ENCODE measurements at places on chromosomes 2 and 18.

- no peak for DNase-seq
These were observed 51.5 kb downstream of the CDC42EP3 start for GRCh38 chr2:37619959-37620300.

- DNase-seq, result no peak
These were observed 73.3 kb downstream of the TFCP2L1 start for GRCh38 chr2:121211689-121212151.

- DNase-seq, result no peak
These were observed 38.0 kb downstream of the CYP1B1 start for GRCh38 chr2:38037757-38038621.

GRCh38 chr2:74745766-74746165 is 88.2 kb upstream of the HK2 start:
- DNase-seq, result no peak

DNA sequence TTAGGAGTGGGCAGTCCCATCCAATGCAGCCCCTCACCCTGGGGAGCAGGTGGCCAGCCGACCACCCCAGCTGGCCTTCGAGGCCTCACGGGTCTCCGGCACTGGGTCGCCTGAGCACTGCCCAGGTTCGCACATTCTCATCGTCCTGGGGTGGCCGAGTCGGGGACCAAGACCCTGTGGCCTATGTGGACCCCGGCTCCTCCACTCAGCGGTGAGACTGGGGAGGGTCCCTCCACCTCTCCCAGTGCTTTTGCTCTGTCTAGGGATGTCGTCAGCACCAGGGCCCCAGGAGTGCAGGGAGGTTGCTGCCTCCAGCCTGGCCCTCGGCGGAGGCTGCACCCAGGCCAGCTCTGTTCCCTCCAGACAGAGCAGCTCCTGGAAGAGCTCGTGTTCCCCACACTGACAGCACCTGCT is 89.6 kb downstream of the TPO start:
- DNase-seq, result no peak

- no peak for DNase-seq
These were observed 173.8 kb upstream of the SALL3 start for GRCh38 chr18:78805840-78806239.

DNA sequence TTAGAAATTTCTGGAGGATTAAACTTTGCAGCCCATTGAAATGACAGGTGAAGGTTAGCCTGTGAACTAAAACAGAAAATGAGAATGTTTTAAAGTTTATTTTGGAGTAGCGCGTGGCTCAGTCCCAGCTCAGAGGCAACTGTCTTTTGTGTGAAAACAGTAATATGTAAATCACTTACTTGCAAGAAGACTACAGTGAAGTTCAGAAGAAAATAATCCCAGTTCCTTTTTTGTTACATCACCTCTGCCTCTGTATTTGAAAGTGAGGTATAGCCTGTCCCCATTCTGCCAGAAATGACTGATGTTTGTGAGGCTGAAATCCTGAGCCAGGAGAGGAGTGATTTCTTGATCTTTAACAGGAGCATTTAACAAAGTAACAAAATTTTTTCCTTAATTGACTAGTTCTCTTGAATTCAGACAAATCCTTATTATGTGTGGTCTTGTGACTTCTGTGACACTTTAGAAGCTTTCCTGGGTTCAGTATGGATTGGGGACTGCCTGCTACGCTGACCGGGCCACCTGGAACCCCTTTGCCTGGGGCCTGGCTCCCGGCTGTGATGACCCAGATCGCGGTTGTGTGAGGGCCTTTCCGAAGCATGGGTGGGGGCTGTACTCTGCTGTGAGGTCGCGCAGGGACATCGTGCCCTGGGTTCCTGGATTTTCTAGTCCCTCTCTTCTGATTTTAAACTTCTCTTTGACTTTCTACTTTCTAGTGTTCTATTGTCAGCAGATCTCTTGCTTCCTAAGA is 24.3 kb downstream of the TRAPPC12 start:
- DNase-seq, result no peak

DNA sequence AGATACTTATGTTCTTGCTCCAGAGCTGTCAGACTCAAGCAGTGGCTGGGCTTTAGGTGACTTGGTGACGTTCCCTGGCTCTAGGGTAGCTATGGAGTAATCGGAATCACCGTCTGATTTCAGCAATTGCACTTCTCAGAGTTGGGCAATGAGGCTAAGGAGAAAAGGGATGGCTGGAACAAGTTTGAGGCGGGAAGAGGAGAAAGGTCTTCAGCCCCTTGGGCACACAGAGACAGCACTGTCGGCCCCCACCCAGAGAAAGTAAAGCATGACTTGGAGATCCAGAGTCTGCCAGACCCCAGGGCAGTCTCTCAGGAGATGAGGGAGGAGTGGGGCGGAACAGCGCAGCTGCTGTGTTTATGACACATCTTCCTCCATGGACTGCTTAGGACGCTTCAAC is 114.5 kb downstream of the KLHL29 start:
- no peak for DNase-seq

DNA sequence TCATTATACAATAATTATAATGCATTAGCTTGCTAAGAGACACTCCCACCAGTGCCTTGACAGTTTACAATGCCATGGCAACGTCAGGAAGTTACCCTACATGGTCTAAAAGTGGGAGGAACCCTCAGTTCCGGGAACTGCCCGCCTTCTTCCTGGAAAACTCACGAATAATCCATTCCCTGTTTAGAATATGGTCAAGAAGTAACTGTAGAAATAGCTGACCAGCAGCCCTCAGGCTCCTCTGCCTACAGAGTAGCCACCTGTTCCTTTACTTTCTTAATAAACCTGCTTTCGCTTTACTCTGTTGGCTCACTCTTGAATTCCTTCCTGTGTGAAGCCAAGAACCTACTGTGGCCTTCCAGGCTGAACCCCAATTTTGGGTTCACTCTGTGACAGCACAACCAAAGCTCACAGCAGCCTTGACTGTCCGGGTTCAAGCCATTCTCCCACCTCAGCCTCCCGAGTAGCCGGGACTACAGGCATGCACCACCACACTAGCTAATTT is 20.0 kb upstream of the PTPN2 start:
- DNase-seq, result no peak

DNA sequence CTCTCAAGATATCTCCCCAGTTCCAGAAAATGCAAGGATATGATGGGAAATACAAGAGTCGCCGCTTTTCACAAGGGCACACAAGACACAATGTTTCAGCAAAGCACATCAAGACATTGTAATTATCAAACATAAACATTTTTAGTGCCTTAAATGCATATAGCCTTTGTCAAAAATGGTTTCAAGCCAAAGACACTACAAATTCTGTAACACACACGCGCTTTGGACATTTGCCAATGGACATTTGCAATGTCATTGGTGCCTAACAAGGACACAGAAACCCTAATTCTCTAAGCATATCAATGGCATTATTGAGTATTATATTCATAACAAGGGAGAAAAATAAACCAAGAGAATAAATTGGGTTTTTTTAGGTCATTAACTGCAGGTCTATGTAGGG is 16.1 kb downstream of the ADD2 start:
- no peak for DNase-seq

DNA sequence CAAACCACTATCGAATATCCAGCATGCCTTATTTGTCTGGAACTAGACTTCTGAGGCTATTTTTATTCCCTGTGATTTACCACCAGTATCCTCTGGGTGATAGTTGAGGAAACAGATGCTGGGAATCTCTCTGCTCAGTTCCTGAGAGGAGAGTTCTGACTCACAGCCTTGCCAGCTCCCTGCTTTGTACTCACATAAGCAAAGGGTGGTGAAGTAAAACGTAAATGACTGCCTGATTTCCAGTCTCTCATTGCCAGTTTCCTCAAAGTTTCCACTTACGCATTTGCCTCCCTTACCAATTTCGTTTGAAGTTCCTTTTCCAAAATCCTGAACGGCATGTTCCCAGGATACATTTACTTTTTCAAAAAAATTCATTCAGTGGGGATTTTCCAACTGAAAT is 69.2 kb upstream of the HNRNPA3 start:
- DNase-seq, result peak; percentile 61

DNA sequence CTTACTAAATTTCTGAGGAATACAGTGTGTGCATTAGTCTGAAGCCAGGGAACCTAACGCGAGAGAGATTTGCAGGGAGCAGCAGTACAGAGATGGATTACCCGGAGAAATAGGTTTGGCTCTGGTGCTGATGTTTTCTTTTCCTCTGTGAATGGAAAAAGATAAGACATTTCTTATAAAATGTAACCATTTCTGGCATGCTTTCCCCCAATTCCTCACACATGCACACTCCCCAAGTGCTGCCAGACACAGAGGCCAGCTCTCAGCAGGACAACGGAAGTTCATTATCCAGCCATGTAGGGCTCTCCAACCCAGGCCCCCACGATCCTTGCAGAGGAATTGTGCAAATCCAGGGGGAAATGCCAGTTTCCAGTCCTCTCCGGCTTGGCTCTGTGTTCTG is 224.5 kb upstream of the MGAT5 start:
- no peak for DNase-seq

GRCh38 chr18:7023581-7023980 is 94.0 kb downstream of the LAMA1 start:
- no peak for DNase-seq

DNA sequence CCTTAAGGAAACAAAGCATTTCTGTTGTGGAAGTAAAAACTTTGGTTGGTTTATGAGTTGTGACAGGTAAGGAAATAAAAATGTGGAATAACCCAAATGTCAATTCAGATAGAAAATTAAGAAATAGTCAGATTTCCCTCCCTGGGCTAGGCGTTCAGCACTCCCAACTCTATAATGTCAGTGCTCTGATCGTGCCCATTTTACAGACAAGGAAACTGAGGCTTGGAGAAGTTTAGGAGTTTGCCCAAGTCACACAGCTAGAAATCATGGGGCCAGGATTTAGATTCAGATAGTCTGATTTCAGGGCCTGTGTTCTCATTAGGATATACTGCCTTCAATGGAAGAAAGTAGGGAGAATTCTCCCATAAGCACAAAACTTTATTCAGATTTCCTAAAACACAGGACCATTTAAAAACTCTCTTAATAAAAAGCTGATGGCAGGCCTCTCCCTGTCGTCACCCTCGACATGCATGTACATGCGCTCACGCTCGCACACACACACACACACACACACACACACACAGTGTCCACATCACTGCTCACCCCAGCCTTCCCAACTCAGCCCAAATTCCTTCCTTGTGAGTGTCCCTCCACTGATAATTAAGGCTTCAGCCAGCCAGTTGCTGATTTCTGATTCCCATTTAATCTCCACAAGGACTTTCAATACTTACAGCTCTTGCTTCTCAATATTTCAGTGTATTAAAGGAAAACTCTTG is 49.1 kb upstream of the SLC14A2 start:
- no peak for DNase-seq

- DNase-seq, result no peak
These were observed 227.9 kb upstream of the SIX2 start for GRCh38 chr2:45237128-45237527.

DNA sequence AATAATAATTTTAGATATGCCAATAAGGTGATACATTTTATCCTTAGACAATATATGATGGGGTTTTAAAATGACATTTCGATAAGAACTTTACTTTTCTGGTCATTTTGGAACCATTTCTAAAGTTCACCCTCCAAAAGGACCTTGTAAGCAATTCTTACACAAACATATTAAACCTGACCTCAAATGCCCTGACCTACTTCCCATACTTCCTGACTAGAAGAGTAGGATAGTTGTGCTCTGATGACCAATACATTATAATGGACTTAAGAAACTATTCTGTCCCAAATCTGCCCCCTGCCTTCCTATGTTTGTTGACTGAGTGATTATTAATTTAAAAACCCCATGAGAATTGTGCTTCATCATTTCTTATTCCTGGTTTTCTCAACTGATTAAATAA is 24.6 kb downstream of the GCA start:
- no peak for DNase-seq

DNA sequence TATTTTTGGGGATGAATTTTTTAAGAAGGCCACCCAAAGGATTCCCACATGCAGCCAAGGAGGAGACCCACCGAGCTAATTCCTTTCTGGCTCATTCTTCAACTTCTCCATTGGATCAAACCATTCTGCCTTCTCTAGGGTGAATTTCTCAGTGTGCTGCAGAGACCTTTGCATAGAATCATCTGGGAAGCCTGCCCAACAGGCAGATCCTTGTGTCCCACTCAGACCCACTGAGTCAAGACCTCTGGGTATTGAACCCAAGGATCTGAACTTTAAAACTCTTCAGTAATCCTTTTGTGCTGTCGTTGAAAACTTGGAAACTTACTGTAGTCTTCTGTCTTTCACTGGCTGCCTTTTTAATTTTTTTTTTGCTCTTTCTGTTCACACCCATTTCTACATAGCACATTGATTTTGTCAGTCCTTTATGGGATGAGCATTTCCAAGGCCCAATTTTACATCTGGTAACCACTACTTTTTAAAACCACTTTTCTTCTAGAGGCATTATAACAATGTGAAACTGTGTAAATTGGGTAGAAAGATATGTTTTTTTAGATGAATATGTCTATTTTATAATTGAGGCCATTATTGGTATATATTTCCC is 120.2 kb downstream of the TSN start:
- no peak for DNase-seq

DNA sequence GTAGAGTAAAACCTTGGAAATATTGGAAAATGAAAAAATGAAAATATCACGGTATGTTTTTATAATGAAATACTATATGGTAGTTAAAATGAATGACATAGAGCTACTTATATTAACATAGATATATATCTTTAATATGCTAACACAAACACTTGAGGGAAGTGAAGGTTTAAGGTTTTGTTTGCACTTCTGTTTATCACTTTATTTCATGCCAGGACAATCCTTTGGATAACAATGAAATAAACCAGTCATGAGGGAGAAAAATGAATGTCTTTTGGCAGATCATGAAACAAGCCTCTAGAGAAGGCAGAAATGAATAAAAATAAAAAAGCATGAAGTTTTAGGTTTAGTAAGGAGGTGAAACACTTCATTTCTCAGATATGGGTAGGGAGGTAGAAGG is 89.9 kb downstream of the BAZ2B start:
- DNase-seq, result no peak

GRCh38 chr2:223526106-223526505 is 76.1 kb downstream of the SCG2 start:
- DNase-seq, result no peak

GRCh38 chr2:98560256-98560771 is 48.0 kb downstream of the COA5 start:
- DNase-seq, result no peak

DNA sequence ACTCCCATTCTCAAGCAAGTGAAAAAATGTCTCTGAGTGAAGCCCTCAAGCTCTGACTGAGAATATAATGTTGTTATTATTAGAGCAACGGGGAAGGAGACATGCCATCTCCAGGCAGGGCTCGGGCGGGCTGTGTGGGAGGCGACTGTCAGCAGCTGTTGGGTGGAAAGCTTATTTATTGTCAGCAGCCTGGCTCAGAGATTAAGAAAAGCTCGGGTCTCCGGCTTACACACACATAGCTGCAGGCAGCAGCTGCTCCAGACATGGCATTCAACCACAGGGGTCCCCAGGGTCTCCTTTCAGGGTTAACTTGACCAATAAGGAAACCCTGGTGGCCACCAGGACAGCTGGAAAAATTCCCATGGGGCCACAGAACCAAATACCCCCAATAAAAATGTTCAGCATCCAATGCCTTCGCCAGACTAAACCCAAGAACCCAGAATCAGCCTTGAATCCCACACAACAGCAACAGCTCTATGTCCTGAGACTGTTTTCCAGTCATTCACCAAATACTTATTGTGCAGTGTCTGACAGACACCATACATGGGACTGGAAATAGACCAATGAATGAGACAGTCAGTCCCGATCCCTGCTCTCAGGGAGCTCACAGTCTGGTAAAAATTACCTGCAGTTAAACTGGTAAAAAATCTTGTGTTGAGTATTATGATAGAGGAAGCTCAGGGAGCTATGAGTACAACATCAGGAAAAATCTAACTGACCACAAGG is 70.5 kb upstream of the RTN4 start:
- DNase-seq, result peak; percentile 75
